ENCODE measurements at places on chromosomes 6 and 20. TPM values are rescaled to one million over a fixed set of nuclear protein-coding genes. Genes with fewer than 3 reads are reported as not detected.

- no peak for DNase-seq
These were observed 15.6 kb downstream of the BTN2A1 start for GRCh38 chr6:26473429-26473757.

GRCh38 chr6:105851606-105852005, 234.5 kb upstream of the PRDM1 start:
- no peak for DNase-seq

The WDR46 gene
- polyA plus RNA-seq, result 43.3 TPM

- no peak for DNase-seq
These were observed 172.6 kb downstream of the BMP2 start for GRCh38 chr20:6940048-6940447.

- DNase-seq, result no peak
These were observed 383.7 kb upstream of the CDH4 start for GRCh38 chr20:60868316-60868891.

The MOG gene
- polyA plus RNA-seq, result not detected

The MUC22 gene
- not detected for polyA plus RNA-seq

- DNase-seq, result no peak
These were observed 77.3 kb upstream of the SLC35F1 start for GRCh38 chr6:117829594-117830319.

GRCh38 chr20:45419188-45420091, 3.5 kb downstream of the PIGT start:
- peak; percentile 63 for DNase-seq

The PI16 gene
- 0.05 TPM for polyA plus RNA-seq

The RSPO3 gene
- polyA plus RNA-seq, result not detected

The RIPOR3 gene
- 11.5 TPM for polyA plus RNA-seq

The SOBP gene
- 0.76 TPM for polyA plus RNA-seq

DNA sequence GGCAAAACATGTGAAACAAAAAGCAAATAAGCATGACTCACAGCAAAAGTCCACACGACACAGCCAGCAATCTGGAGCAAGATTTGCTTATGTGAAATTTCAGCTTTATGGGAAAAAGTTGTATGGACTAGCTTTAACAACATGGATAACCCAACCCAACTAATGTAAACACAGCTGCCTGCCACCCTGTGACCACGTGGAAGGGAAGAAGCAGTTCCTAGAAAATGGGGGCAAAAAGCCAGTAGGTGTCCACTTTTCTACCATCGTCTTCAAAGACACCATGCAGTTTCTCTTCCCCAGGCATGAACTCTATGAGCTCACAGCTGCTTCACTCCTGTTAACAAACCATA, 425.4 kb upstream of the RNF217 start:
- no peak for DNase-seq

The BPIFB2 gene
- polyA plus RNA-seq, result not detected

The GGT7 gene
- polyA plus RNA-seq, result 12.1 TPM

DNA sequence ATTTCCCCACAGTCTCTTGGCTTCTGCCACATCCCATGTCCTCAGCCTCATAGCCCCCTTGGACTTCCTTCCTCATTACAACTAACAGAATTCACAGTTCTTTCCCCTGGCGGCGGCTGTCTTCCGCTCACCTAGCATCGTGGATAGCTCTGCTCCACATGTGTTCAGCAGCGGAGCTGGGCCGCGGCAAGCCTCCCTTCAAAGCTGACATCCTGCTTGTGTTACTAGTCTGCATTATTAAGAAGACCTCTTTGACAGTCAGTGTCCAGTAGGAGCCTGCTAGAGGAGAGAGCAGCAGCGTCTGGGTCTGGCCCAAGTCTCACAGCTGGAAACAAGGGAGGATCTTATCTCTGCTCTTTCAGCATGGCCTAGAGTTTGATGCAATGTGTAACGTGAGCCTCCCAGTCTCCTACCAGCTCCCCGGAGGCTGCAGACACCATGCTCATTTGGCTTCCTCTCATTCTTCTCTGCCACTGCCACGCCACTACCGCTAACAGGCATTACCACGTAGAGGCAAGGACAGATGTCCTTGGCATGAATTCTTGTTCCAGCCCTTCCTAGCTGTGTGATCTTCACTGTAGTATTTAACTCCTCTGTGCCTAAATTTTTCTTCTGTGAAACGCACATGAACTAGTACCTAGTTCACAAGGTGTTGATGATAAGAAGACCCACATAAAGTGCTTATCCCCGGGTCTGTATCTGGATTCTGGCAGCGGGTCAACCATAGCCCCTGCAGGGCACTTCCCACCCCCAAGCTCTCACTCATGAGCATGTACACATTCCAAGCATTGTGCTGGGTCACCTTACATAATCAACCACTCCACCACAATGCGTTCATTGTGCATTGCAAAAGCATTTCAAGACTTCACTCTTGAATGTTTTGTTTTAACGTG, 107.1 kb upstream of the BACH2 start:
- peak; percentile 71 for DNase-seq

The MAP1LC3A gene
- 26.7 TPM for polyA plus RNA-seq

GRCh38 chr6:109961611-109962041, 16.5 kb upstream of the GPR6 start:
- no peak for DNase-seq

DNA sequence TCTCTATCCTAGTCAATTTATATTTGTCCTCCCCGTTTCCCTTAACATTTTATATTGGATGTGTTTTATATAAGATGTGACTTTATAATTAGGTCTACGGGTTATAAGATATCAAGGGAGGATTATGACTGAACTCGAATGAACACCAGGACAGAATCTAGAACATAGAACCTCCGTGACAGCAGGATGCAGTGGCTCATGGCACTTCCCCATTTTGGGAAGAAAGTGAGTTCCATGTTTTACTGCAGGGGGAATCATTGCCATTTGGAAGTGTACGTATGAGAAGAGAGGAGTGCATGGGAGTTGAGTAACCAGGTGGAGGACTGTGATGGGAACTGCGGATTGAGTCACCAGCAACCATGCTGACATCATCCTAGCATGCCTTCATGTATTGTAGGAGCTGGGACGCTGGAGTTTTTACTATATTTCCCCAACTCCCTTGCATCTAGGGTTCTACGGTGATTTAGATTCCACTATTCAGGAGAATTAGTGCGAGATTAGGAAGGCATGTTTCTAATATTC, 56.1 kb upstream of the FOXC1 start:
- no peak for DNase-seq

DNA sequence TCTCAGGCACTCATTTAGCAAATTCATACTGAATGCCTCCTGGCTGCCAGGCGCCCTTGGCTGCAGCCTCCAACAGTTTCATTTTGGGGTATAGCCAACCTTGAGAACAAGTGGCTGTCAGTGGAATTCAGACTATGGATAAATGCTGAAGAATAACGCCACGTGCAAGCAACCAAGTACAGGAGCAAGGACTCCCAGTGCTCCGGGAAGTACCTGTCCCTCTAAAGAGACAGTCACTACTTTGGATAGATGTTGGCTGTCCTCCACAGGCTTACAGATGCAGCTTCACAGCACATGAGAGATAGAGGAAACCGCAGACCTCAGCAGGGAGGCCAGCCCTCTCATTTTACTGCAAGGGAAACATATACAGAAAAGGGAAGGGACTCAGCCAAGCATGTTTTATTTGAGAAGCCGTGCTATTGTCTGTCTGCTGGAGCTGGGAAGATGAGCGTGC, 658.2 kb downstream of the PTPRT start:
- no peak for DNase-seq

- no peak for DNase-seq
These were observed 9.8 kb downstream of the VEGFA start for GRCh38 chr6:43779852-43780236.

- DNase-seq, result no peak
These were observed 33.2 kb upstream of the TASP1 start for GRCh38 chr20:13671916-13672378.

The WFDC5 gene
- polyA plus RNA-seq, result not detected

The VWA7 gene
- 0.32 TPM for polyA plus RNA-seq

The HSPA1L gene
- polyA plus RNA-seq, result 1.2 TPM

GRCh38 chr6:157811476-157812173, 11.4 kb upstream of the SNX9 start:
- no peak for DNase-seq

GRCh38 chr20:50052550-50053361, 60.2 kb downstream of the UBE2V1 start:
- no peak for DNase-seq

The BAG2 gene
- 43.4 TPM for polyA plus RNA-seq

DNA sequence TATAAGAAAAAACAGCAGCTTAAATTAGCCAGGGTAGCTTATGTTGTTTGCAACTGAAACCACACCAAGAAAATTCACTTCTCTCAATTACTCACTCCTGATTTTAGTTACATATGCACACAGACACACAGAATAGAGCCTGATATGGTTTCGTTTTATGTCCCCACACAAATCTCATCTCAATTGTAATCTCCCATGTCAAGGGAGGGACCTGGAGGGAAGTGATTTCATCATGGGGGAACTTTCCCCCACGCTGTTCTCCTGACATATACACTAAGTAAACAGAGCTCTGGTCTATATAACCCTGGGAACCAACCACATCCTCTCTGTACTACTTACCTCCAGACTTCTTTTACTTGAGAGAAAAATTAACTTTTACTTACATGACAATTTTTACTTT, 9.8 kb downstream of the OR12D1 start:
- DNase-seq, result no peak

DNA sequence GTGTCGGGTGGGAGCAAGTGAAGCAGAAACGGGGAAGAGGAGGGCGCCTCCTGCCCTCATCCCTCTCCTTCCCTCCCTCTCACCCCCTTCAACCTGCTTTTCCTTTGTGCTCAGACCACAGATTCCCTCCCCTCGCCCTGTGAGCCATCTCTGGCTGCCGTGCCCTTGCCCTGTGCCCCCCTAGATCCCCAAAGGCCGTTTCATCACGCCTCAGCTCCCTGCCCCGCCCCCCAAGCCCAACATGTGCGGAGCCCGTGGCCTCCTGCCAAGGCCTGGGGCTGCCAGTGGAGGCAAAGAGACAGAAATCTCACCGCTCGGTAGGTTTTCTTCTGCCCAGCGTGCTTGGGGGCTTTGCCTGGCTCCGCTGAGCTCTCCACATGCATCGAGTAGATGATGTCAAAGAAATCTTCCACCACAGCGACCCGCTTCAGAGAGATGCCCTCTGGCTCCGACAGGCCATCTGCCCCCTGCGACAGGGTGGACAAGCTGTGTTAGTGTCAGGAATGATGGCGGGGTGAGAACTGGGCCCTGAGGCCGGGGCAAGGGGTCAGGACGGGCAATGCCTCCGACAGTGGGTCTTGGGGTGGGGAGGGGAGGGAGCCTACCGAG, 57.6 kb downstream of the NOL4L start:
- no peak for DNase-seq

DNA sequence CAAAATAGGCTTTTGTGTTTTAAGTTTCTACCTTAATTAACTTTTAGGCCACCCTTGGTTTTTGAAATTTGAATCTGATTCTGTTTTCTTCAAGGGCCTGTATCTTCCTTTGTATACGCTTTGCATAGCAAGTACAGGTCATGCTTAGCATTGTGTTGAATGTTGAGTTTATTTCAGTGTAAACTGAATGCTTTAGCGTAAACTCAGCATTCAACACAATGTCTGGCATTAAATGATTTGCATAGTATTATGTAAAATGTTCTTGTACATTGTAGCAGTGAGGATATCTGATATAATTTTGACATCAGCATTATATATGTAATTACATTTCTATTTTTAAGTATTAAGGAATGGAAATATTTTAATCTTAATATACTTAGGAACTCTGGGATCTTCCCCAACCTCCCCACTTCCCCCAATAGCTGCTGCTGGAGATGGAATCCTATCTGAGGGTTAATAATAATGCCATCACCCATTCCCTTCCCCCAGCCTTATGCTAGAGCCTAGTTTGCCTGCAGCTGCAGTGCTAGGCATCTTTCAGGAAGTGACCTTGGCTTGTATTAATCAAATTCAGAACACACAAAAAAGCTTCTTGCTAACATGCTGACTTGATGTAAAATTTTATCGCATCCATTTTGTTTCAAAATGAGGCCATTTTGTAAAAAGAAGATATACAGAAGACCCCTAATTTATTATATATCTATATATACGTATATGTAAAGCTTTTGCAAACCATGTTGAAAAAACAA, 73.1 kb downstream of the NCOA3 start:
- no peak for DNase-seq

- DNase-seq, result no peak
These were observed 36.0 kb downstream of the KIAA1755 start for GRCh38 chr20:38224531-38224930.

DNA sequence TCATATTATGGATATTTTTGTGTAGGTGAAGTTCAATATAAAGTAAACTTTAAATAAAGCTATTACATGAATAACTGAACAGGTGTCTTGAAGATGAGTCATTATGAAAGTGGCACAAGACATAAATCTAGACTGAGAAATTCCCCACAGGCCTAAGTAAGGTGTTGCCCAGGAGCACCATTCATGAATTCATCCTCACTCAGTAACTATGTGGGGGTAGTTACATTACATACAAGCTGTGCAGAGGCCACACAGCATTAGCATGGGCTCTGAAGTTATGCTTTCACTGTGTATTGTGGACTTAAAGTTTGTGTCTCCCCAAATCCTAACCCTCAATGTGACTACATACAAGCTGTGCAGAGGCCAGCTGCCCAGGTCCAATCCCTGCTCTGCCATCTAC, 65.9 kb downstream of the BCAS1 start:
- DNase-seq, result no peak

DNA sequence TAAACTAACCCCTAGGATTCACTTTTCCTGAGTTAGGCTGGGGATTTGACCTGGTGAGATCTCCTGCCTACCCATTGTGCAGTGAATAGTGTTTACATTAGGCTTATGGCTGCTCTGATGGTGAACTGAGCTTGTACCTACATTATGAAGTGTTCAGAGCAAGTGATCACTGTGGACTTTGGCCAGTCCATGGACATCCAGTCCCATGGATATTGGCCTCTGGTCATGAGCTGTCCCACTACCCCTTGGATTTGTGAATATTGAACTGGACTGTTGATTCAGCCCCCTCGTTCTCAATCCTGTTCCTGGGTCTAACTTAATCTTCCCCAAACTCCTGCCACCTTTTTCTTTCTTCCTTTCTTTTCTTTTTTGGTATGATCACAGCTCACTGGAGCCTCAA, 13.8 kb downstream of the ASIP start:
- no peak for DNase-seq

DNA sequence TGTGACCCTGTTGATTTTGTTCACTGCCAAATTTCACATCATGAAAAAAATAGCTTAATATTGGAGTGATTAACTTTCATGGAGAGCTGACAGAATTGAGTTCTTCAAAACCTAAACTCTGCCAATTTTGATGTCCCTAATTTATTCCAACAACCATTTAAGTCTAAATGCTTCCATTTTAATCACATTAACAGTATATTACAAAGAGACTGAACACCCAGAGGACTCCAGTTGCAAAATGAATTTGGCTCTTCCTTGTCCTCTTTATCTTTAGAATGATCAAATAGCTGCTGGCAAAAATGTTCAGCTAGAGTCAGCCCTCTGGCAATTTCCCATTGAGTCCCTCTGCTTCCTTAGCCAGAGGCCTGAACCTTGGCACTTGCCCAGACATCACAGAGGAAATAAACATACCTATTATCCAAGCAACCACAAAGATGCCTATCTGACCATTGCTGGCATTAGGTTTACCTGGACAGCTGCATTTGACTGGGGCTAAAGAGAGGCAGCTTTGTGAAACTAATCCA, 299.0 kb upstream of the STXBP5 start:
- DNase-seq, result no peak

The ZNF133 gene
- polyA plus RNA-seq, result 13.3 TPM

Measured in AG04450 (cell line).